ENCODE measurements at places on chromosomes 11 and 22. TPM values are rescaled to one million over a fixed set of nuclear protein-coding genes. Genes with fewer than 3 reads are reported as not detected.

GRCh38 chr11:118021146-118021545, 35.0 kb downstream of the IL10RA start:
- no peak for DNase-seq

- DNase-seq: no peak
These were observed 30.7 kb upstream of the RASD2 start for GRCh38 chr22:35509960-35510359.

- no peak for DNase-seq
These were observed 70.8 kb downstream of the SHANK2 start for GRCh38 chr11:71181566-71181965.

GRCh38 chr11:78427615-78428265, 10.1 kb upstream of the GAB2 start:
- no peak for DNase-seq

DNA sequence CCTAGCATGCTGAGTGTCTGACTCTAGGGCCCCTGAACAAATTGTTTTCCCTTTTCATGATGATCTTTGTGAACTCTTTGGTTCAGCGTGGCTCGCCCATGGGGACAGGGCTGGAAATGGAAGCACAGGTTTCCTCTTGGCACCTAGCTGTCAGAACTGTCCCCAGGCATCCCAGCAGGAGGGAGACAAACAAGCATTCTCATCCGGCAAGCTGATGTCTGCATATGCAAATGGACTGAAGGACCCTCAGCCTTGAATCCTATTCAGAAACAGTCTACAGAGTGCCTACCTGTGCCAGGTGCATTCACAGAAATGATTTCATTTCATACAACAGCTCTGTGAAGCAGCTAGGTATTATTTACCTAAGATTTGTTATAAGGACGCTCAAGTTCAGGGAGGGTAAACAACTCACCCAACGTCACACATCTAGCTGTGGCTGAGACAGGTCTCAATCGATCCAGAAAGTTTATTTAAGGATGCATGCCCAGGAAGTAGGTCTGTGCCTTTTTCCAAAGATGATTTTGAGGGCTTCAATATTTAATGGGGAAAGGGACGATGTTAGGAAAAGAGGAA, 176.4 kb downstream of the KIRREL3 start:
- DNase-seq: no peak

- DNase-seq: no peak
These were observed 28.0 kb downstream of the HSPA8 start for GRCh38 chr11:123033895-123034294.

GRCh38 chr22:45009606-45010531, at the start of gene PHF21B:
TSS of gene PHF21B (minus strand) at chr22:45010005. CDS start at chr22:45009549, 456 bp downstream.
- DNase-seq: no peak

GRCh38 chr11:65906602-65907001, 6.4 kb upstream of the FOSL1 start:
- DNase-seq: no peak

DNA sequence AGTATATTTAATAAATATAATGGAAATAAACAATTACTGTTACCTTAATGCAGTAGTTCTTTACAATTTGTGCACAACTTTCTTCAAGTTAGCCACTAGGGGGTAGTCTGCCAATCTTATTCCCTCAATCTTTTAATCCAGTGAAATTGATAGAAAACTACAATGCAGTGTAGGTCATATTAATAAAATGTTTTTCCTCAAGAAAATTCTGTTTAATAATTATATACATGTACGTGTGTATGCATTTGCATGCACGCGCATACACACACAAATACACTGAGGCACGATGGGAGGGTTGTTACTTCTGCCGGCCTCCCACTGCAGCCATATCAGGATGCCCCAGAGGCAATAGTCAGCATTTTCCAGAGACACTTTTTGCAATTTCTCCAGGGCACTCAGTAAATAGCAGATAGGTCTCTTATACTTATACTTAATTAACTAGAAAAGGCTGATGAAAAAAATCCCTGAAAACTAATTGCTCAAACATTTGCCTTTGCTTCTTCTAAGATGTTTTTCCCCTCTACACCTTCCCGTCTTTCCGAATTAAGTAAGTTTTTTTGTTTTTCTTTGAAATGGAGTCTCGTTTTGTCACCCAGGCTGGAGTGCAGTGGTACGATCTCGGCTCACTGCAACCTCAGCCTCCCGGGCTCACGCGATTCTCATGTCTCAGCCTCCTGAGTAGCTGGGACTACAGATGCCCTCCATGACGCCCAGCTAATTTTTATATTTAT, 3.1 kb downstream of the GAB2 start:
- no peak for DNase-seq

DNA sequence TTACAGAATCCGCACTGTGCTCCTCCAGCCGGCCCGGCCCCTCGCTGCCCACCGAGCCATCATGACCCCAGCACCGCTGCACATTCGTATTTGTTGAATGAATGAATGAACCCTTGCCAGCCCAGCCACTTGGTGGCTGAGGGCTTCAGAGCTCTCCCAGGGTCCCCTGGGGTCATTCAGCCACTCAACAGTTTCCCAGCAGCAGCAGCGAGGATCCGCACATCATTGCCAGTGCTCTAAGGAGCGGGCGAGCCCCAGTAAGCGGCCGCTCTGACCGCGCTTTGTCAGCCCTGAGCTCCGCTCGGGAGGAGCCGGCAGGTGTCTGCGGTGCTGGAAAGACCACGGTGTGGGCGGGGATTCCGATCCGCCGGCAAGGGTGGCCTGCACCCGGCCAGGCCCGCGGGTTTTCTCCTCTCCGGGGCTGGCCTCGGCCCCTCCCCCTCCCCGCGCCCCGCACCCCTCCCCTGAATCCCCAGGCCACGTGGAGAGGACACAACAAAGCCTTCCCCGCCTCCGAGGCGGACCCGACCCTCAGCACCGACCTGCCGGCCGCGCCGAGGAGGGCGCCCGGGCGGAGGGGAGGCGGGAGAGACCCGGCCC, 563 bp downstream of the BID start:
- no peak for DNase-seq

DNA sequence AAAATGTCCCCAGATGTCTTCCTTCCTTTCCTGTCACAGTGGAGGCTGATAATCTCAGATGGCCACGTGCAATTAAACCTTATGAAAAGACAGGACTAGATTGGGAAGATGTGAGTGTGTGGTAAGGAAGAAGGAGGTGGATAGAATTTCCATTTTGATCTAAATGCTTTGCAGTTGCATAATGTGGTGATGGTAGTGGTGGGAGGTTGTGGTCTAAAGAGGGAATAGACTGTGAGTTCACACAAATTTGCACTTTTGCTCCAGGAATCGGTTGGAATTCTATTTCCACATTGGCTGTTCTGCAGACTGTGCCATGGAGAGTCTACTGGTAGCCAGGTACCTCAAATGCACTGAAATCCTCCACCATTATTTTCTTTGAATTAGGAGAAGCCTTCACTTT, 93.3 kb downstream of the ZBTB16 start:
- no peak for DNase-seq

- DNase-seq: no peak
These were observed 4.6 kb downstream of the TECTA start for GRCh38 chr11:121105481-121106195.

- no peak for DNase-seq
These were observed 9.9 kb downstream of the SLC43A3 start for GRCh38 chr11:57417056-57417455.

Gene CHRM4
- total RNA-seq: 1.1 TPM

Gene CASP1
- total RNA-seq: not detected

Data from HCT116 (cell line).